Stimulated activated CD8-positive, alpha-beta memory T cell treated with anti-CD3 and anti-CD28 coated beads, Interleukin-15, amount 100 ng/mL, for 48 hours (primary cell): ENCODE measurements at places on chromosomes 4 and X.

DNA sequence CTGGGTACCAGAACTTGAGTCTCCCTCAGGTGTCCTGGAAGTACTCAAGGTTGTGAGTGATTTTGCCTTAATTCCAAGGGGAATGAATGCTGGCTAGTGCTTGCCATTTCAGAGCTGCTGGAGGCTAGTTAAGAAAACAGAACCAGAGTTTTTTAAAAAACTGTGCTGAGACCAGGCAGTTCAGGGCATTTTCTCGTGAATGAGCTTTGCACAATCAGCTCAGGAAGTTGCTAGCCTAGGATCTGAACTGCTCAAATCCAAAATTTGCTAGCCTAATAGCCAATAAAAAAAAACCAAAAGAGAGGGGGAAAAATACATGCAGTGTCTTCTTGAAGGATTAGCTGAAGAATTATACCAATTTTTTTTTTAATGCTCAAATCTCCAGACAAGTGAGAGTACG lies 292.7 kb downstream of the FBXW7 start:
- no peak for DNase-seq

GRCh38 chrX:128057421-128057820 lies 5.2 kb upstream of the ACTRT1 start:
- no peak for DNase-seq

DNA sequence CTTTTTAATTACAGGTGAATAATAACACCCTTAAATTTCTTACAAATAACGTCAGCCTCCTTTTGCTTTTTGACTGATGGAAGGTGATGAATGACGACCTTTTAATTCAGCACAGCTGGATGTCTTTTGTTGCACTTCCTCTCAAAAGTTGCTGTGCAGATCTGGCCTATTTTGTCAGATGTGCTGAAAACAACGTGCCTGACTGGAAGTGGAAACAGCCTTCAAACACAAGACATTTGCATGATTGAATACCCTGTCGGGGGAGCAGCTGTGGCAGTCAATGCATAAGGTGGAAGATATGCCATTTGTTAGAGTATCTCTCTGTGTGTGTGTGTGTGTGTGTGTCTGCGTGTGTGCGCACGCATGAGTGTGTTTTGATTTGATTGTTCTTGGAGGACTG lies 579.7 kb downstream of the SPRY1 start:
- no peak for DNase-seq

- no peak for DNase-seq
These were observed 105.8 kb upstream of the WDR44 start for GRCh38 chrX:118239913-118240698.

DNA sequence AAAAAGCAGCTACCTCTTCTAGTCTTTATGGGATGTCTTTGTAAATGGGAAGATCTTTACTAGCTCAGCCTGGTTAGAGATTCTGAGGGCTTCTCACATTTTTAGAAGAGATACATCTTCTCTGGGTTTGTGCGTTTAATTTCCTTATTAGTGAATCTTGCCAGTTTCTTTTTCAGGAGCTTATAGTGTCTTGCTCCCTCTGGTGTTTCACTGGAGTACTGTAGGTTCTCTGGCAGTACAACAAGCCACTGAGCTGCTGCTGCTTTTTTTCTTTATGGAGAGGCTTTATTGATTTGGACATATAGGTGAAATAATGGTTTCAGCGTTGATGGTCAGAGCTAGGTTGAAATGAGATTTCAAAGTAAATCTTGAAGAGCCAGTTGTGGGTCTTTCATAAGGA lies 82.9 kb downstream of the LAS1L start:
- no peak for DNase-seq

GRCh38 chrX:97494756-97495372 lies 611.2 kb downstream of the RPA4 start:
- DNase-seq: no peak

- DNase-seq: no peak
These were observed 9.3 kb downstream of the CNKSR2 start for GRCh38 chrX:21383546-21383945.

DNA sequence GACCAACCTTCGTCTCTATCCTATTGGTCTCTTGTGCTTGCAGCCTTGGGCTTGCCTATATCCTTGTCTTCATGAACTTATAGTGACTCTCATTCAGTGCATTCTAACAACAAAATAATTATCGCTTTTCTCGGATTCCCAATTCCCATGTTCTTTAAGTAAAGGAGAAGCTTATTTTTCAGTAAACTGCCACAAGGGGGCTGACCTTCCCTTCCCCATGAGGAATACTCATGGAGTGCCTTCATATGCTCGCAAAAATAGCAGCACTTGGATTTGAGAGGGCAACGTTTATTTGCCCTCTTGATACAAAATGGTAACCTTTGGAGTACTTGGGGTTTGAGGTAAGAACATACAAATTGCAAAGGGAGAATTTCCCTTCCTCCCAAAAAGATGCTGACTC lies 183.2 kb upstream of the TENT5D start:
- no peak for DNase-seq

GRCh38 chrX:78957049-78957767 lies 12.0 kb downstream of the P2RY10 start:
- DNase-seq: no peak

GRCh38 chrX:22323541-22323940 lies 50.8 kb downstream of the CBLL2 start:
- no peak for DNase-seq

DNA sequence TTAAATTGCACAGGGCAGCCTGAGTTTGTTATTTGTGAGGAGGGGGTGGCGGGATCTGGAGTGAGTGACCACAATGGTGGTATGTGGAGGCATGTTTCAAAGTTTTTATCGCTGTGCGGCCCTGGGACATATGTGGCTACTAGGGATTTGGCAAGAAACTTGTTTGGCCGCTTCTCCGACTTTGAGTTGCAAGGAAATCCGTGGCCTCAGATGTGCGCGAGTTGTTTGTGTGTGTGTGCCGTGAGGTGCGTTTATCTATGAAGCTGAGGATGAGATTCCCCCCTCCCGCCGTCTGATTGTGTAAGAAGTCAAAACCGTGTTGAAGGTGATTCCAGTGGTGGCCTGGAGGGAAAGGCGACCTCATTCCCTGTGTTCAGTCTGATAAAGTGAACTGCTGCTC lies 1.4 kb downstream of the JADE3 start:
- DNase-seq: no peak

- DNase-seq: no peak
These were observed 28.7 kb downstream of the S100G start for GRCh38 chrX:16678689-16679088.

- DNase-seq: no peak
These were observed 83.3 kb downstream of the SORCS2 start for GRCh38 chr4:7275490-7276154.

DNA sequence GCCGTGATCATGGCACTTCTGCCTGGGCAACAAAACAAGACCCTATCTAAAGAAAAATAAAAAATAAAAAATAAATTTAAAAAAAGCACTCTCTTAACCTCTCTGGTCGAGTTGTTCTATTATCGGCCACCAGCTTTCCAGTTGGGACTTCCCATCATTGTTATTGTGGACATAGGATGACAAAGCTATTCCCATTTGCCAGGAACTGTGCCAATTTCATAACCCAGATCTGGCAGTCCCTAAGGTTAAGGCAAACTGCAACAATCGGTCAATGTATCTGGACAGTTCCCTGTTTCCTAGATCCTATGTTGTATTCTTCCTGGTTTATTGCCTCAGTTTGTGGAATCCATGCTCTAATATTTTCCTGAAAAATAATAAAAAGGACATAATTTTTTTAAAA lies 17.8 kb upstream of the ANXA5 start:
- DNase-seq: no peak

- no peak for DNase-seq
These were observed 31.7 kb upstream of the CLDN34 start for GRCh38 chrX:9935436-9935835.

GRCh38 chrX:82961129-82961528 lies 547.0 kb upstream of the POU3F4 start:
- no peak for DNase-seq

DNA sequence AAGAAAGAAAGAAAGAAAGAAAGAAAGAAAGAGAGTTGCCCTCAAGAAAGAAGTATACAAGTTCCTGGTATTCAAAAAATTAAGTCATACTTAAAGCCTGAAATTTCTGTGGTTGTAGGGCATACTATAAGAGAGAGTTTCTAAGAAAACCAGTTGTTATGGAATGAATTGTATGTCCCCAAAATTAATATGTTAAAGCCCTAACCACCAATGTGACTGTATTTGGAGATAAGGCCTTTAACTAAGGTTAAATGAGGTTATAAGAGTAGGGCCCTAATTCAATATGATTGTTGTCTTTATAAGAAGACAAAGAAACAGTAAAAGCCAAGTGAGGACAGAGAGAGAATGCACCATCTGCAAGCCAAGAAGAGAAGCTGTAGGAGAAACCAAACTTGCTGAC lies 521.1 kb downstream of the CCSER1 start:
- no peak for DNase-seq

GRCh38 chr4:144171697-144172096 lies 31.2 kb upstream of the GYPA start:
- DNase-seq: no peak

GRCh38 chrX:118565853-118566252 lies 70.2 kb downstream of the DOCK11 start:
- no peak for DNase-seq

DNA sequence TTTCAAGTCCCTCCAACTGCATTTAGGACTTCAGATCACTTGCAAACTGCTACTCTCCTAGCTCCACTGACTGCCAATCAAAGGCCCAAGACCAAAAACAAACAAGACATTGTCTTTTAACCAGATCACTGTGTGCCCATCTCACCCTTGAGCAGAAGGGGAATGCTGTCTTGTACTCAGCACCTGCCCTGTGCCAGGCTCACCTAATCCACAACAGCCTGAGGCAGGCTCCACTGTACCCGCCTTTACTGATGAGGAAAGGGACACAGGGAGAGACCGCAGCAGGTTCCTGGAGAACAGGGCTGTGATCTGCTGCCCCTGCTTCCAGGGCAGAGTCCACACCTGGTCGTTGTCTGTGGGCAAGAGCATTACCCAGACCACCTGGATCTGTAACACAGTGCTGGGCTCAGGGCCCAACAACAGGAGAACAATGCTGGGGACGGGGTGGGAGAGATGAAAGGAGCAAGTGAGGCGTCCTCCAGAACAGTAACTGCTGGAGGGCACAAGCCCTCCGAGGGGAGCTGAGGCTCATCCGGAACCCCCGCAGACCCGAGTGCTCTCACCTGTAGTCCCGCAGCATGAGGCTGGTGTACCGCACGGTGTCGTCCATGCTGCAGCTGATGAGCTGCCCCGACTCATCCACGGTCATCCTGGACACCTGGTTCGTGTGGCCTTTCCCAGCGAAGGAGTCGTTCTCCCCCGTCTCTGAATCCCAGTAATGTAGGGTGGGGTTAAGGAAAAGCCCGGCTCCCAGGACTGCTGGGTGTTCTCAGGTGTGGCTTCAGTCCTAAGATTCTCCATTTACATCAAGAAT lies 33.9 kb downstream of the WDR1 start:
- no peak for DNase-seq

- no peak for DNase-seq
These were observed 326.6 kb upstream of the F9 start for GRCh38 chrX:139203651-139204570.

DNA sequence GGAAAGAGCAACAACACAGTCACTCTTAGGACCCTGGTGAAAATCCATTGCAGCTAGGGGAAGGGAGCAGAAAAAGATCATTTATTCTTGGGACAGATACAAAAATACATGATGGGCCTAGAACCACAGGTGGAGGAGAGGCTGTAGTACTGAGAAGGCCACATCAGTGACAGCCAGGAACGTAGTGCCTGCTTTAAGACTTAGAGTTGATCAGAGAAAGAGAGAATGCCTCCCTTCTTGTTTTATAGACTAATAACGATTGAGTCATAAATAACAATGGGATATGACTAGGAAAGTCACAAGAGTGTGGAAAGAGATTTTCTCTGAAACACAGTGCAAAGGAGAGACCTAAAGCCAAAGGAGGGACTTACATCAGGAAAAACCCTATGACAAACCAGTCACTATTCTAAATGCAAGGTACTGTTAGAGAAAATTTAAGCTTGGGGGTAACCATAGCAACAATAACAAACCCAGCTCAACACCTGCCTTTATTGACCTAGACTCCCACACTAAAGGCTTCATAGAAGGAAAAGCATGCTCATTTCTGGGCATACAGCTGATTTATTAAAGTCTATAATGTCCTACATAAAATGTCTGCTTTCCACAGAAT lies 1015.0 kb upstream of the GRID2 start:
- no peak for DNase-seq

- DNase-seq: no peak
These were observed 92.2 kb downstream of the GEMIN8 start for GRCh38 chrX:13937370-13938050.

- DNase-seq: no peak
These were observed 916 bp upstream of the POU4F2 start for GRCh38 chr4:146637621-146638332.

- DNase-seq: no peak
These were observed 67.6 kb upstream of the GYPA start for GRCh38 chr4:144208074-144208473.
